ENCODE measurements at places on chromosomes 6 and 20.

DNA sequence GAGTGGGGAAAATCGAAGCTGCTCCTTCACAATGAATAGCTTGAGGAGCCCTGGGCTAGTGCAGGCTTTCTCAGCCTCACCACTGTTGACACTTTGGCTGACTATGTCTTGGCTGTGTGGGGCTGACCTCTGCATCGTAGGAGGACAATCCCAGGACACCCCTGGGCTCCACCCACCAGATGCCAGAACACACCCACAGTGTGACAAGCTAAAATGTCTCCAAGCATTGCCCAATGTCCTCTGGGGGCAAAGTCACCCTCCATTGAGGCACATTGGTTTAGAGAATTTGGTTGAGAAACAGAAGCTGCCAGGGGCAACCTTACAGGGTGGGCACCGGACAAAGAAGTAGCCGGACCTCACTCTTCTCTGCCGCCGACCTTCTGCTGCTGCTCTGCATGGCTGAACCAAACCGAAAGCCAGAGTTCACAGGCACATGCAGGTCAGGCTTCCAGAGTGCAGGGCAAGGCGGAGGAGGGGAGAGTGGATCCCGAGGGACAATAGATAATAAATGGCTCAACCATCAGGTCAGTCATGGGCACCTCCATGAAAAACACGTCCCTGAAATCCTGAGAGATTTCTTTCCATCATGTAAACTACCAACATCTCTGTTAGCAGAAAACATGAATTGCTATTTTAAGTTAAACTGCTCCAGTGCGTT is 189.0 kb downstream of the LRFN2 start:
- DNase-seq, result no peak

- DNase-seq, result no peak
Measured at GRCh38 chr6:30885999-30886896, 1.9 kb downstream of the DDR1 start.

DNA sequence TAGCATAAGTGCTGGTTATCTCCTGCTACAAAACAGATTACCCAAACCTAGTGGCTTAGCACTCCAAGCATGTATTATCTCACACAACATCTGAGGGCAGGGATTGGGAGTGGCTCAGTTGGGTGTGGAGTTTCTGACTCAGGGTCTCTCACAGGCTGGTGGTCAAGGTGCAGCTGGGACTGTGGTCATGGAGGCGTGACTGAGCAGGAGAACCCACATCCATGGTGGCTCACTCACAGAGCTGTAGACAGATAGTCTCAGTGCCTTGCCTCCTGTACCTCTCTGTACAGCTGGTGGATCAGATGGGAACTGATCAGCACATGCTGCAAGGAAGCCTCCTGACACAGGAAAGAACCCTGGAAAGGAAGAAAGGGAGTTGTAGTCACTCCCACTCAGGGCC is 83.1 kb upstream of the CST7 start:
- no peak for DNase-seq

DNA sequence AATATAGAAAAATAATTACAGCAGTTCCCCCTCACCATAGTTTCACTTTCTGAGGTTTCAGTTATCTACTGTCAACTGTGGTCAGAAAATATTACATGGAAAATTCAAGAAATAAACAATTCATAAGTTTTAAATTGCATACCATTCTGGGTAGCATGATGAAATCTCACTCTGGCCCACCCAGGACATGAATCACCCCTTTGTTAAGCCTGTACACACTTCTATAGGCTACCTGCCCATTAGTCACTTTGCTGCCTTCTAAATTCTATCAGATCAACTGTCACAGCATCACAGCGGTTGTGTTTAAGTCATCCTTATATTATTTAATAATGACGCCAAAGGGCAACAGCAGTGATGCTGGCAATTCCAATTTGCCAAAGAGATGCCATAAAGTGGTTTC is 140.3 kb upstream of the RUNX2 start:
- no peak for DNase-seq

GRCh38 chr20:15742087-15742486 is 831.2 kb downstream of the KIF16B start:
- no peak for DNase-seq

GRCh38 chr20:35773154-35773751 is 1.4 kb downstream of the PHF20 start:
- DNase-seq, result no peak

- DNase-seq, result no peak
Measured at GRCh38 chr6:131062241-131063027, 611 bp downstream of the EPB41L2 start.

DNA sequence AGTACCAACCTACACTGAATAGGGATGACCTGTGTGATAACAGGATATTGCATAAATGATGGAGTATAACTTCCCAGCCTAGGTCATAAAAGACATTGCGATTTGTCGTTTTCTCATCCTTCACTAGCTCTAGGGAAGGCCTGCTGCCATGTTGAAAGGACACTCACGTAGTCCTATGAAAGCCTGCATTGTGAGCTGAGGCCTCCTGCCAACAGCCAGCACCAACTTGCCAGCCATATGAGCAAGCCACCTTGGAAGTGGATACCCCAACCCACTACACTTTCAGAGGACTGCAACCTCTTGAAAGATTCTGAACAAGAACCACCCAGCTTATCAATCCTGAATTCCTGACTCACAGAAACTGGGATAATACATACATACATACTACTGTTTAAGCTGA is 3.5 kb upstream of the PANK2 start:
- no peak for DNase-seq

GRCh38 chr20:16624106-16624505 is 50.9 kb upstream of the KIF16B start:
- no peak for DNase-seq

DNA sequence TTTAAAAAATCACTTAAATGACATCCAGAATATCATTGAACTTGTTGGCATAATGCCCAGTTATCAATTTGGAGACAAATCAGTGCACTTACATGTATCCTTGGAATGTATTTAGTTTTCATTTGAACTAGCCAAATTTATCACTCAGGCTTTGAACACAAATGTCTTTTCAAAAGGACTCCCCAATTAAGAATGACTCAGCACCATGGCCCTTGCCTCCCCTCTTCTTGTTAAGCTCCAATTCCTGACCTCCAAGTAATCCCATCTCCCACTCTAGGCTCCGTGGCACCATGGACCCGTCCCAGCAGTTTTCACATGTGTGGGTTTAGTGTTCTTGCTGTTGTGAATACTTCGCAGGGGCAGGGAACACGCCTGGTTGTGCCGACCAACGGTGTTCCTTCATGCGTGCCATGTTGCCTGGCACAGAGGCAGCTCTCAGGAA is 2.7 kb downstream of the AKAP12 start:
- no peak for DNase-seq

- DNase-seq, result no peak
Measured at GRCh38 chr6:131061041-131061750, 1.8 kb downstream of the EPB41L2 start.

GRCh38 chr20:36584018-36584481 is 10.7 kb downstream of the TGIF2 start:
- no peak for DNase-seq

- no peak for DNase-seq
Measured at GRCh38 chr6:16421462-16421960, 183.1 kb downstream of the GMPR start.

GRCh38 chr6:110214338-110214737 is 34.1 kb downstream of the CDC40 start:
- DNase-seq, result no peak

DNA sequence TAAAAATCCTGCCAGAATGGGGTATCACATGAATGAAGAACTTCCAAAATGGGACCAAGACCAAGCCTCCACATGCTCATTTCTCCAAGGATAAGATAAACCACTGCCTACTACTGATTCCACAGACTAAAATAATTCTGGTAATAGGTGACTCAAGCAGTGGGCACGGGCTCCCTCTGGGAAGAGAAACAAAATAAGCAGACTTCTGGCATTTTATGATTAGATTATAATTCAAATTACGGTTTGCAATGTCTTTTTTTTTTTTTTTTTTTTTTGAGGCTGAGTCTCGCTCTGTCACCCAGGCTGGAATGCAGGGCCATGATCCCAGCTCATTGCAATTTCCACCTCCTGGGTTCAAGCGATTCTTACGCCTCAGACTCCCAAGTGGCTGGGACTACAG is 16.0 kb downstream of the UQCC1 start:
- no peak for DNase-seq

GRCh38 chr6:55937261-55937947 is 62.0 kb upstream of the BMP5 start:
- no peak for DNase-seq

- DNase-seq, result no peak
Measured at GRCh38 chr20:33110147-33110825, 30.8 kb downstream of the BPIFB4 start.

DNA sequence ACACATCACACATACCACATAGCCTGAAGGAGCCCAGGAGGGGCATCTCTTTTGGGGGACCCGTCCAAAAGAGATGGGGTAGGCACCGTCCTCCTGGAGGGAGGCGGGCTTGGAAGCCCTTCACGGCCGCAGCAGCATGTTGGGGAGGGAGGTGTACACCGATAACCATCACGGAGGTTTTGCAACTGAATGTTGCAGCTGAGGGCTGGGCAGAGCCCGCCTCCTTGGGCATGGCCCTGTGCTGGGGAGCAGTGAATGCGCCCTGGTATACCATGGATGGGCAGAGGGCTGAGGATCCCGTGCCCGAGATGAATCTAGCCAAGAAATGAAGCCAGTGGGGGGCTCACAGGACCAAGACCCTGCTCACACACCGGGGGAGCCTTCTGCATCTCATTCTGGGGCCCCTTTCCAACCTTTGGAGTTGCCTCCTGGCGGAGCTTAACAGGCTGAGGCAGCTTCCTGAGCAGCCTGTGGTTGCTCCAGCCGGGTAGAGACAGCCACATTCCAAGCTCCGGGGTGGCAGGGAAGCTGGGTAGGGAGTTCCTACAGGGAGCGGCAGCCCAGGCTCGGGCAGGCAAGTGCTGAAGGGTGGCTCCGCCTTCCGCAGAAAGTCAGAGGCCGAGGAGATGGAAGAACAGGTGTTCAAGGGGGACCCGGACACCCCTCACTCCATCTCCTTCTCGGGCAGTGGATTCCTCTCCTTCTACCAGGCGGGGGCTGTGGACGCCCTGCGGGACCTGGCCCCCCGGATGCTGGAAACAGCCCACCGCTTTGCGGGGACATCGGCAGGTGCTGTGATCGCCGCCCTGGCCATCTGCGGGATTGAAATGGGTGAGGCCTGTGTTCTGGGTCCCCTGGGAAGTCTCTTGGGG is at the start of gene PNPLA1:
Gene PNPLA1 (plus strand): TSS at position 227 of the 872 bp plus-strand sequence. CDS start 400 bp downstream, at position 627.
- no peak for DNase-seq

DNA sequence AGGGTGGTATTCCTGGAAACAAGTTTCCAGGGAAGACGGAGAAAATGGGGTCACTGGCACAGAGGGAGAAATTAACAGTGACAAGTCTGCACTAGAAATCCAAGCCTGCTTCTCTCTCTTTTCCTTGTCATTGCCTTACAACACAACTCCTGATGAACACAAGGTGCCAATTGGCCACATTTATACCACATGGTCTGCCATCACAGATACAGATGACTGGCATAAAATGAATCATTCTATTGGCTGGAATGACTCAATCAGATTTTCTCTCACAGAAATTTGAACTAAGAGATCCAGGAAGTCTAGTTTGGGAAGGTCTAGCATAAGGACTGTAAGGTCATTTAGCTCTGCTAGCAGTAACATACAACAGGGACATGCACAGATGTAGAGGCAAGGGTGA is 190.3 kb downstream of the LINC00237 start:
- DNase-seq, result no peak

- DNase-seq, result no peak
Measured at GRCh38 chr6:106379951-106380350, 19.4 kb downstream of the CRYBG1 start.

GRCh38 chr20:17381724-17382123 is 149.5 kb downstream of the BFSP1 start:
- DNase-seq, result no peak

GRCh38 chr6:23532227-23532626 is 593.8 kb upstream of the NRSN1 start:
- DNase-seq, result no peak

- DNase-seq, result no peak
Measured at GRCh38 chr6:26660000-26660361, 435 bp upstream of the ZNF322 start.

GRCh38 chr6:168024951-168025510 is 27.6 kb downstream of the KIF25 start:
- no peak for DNase-seq

GRCh38 chr6:162854228-162854627 is 126.5 kb downstream of the PACRG start:
- no peak for DNase-seq

- no peak for DNase-seq
Measured at GRCh38 chr6:159879856-159880255, 10.9 kb upstream of the MAS1 start.

DNA sequence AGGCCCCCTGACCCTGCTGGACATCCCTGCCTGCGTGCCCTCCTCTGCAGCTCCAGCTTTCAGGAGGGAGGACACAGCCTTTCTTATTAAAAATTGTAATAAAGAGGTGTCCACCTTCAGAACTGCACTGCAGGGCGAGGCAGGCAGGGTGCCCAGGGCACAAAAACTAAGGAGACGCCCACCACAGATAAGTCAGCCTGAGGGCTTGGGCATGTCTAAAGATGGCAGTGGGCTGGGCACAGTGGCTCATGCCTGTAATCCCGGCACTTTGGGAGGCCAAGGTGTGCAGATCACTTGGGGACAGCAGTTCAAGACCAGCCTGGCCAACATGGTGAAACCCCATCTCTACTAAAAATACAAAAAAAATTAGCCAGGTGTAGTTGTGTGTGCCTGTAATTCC is 7.0 kb upstream of the C20orf144 start:
- no peak for DNase-seq

- DNase-seq, result no peak
Measured at GRCh38 chr6:125013938-125014660, 51.9 kb downstream of the RNF217 start.

- DNase-seq, result no peak
Measured at GRCh38 chr6:161013695-161014094, 22.1 kb downstream of the MAP3K4 start.
